CD8-positive, alpha-beta memory T cell (primary cell): ENCODE measurements at places on chromosomes 2 and 18. TPM values are rescaled to one million over a fixed set of nuclear protein-coding genes. Genes with fewer than 3 reads are reported as not detected.

- DNase-seq, result no peak
Observed at GRCh38 chr2:210818473-210818872, 262.1 kb downstream of the CPS1 start.

- no peak for DNase-seq
Observed at GRCh38 chr2:216217904-216218260, 108.7 kb downstream of the XRCC5 start.

- no peak for DNase-seq
Observed at GRCh38 chr18:48055351-48055750, 124.9 kb upstream of the SMAD2 start.

GRCh38 chr2:207813221-207813916 lies 43.7 kb upstream of the FZD5 start:
- no peak for DNase-seq

DNA sequence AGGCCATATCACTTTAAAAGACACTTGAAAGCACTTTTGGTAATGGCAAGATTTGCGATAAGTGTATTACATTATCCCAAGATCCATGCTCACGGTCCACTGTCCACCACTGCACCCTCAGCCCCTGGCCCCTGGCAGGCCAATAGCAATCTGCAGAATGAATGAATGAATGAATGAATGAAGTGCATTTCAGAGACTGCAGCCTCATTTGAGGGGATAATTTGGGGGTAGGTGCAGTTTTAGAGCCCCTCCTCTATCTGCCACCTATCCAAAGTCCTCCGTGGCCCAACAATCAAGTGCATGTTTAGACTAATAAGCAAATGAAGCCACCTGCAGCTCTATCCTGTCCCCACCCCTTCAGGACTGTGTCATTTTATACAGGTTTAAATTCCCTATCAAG lies 1.3 kb upstream of the RBM44 start:
- no peak for DNase-seq

DNA sequence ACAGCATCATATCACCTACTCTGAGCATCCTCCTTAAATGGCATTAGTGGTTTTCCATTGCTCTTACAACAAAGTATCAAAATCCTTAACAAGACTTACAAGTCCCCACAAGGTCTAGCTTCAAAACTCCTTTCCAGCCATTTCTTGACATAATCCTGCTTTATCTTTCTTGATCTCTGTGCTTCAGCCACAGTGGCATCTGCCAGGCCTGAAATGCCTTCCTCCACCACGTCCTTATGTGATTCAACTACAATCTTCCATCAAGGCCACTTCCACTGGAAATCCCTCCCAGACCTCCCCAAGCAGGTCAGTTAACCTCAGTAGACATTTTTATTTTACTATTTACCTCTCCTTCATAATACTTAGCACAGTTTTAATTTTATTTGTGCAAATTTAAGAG lies 83.8 kb upstream of the CCDC150 start:
- no peak for DNase-seq

DNA sequence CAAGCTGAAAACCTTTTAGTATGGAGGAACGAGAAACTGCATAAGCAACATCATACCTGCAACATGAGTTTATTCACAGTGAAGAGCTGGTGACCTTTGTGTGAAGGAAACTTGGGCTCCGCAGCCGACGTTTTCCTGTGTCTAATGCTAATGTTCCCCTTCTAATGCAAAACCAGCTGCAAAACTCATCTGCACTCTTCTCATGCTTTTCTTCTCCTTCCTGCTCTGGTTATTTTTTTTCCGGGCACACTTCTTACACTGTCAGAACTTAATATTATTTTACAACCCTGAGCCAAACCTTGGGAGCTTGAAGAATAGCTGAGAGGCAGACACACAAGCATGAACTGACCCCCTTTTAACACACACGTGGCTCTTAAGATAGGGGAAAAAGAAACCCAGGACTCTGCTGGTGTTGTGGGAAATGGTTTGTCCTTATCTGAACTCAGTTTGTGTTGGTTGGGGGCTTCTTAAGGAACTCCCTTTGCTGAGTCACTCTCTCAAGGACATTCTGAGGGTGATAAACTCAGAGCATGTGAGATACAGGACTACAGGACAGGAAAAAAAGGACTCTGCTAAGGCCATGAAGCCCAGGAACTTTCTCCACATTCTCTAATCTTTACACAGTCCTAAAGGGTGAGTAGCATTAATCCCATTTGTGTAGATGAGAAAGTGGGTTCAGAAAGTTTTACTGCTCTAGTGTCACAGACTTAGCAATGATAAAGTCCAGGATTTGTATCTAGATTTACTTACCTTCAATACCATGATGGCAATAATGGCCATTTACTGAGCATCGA lies 439.3 kb upstream of the TRIB2 start:
- DNase-seq, result no peak

Gene PLEKHH2
- total RNA-seq, result 0.48 TPM

GRCh38 chr2:100653449-100654035 lies 90.7 kb downstream of the PDCL3 start:
- DNase-seq, result no peak
